ENCODE measurements at places on chromosomes 3 and 15.

- no peak for DNase-seq
Measured at GRCh38 chr15:89441295-89441812, 55.0 kb downstream of the RHCG start.

- DNase-seq: no peak
Measured at GRCh38 chr3:179286331-179286730, 35.4 kb upstream of the KCNMB3 start.

- no peak for DNase-seq
Measured at GRCh38 chr15:53808058-53808706, 48.7 kb upstream of the WDR72 start.

DNA sequence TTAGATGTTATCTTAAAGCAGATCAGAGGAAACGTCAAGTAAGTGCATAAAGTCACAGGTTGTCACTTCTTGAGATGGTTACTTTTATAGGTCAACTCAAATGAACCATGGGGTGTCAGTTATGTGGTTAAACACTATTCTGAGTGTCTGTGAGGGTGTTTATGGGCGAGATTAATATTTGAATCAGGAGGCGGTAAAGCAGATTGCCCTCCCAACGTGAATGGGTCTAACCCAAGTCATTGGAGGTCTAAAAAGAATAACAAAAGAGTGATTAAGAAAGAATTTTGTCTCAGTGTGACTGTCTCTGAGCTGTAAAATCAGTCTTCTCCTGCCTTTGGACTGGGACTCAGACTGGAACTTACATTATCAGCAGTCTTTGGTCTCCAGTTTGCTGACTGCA, 977.5 kb downstream of the NAALADL2 start:
- no peak for DNase-seq

GRCh38 chr3:189557824-189558223, 73.4 kb upstream of the TP63 start:
- no peak for DNase-seq

Measured in T-helper 9 cell (primary cell).